Breast epithelium (tissue), 4 donors: ENCODE measurements at places on chromosomes 6 and 20. TPM values are rescaled to one million over a fixed set of nuclear protein-coding genes. Genes with fewer than 3 reads are reported as not detected.

GRCh38 chr20:46955601-46956556 is 61.2 kb downstream of the EYA2 start:
- H3K27me3 ChIP-seq, result no peaks in the 10 kb centered on the region
- no peak for DNase-seq
- no peaks in the 10 kb centered on the region for H3K4me1 ChIP-seq
- no peaks in the 10 kb centered on the region for H3K36me3 ChIP-seq
- no peak overlapping the region for H3K4me3 ChIP-seq
- peak overlapping the region; percentile 74 for H3K27ac ChIP-seq

- no peaks in the 10 kb centered on the region for H3K36me3 ChIP-seq
- no peaks in the 10 kb centered on the region for H3K27me3 ChIP-seq
- no peak for DNase-seq
Observed at GRCh38 chr20:6558341-6558740, 209.1 kb upstream of the BMP2 start.

GRCh38 chr20:23415959-23416583 is 5.2 kb downstream of the NAPB start:
- H3K27ac ChIP-seq, result no peak overlapping the region
- no peaks in the 10 kb centered on the region for H3K27me3 ChIP-seq
- no peaks in the 10 kb centered on the region for H3K36me3 ChIP-seq

- peak; percentile 100 for DNase-seq
- H3K4me3 ChIP-seq, result peak within 1 kb of the TSS; percentile 60
- H3K4me1 ChIP-seq, result peaks cover 11% of the 10 kb centered on the region
- H3K27ac ChIP-seq, result peak within 1 kb of the TSS; percentile 79
- H3K36me3 ChIP-seq, result no peaks in the 10 kb centered on the region
- H3K27me3 ChIP-seq, result no peaks in the 10 kb centered on the region
Observed at GRCh38 chr20:34876406-34877282, at the start of gene ACSS2. Gene ACSS2, plus strand, starts transcription at chr20:34876612. Its CDS starts 34 bp downstream, at chr20:34876646.

GRCh38 chr6:4608361-4609115 is 167.7 kb upstream of the CDYL start:
- no peak for DNase-seq
- H3K27me3 ChIP-seq, result no peaks in the 10 kb centered on the region
- H3K4me1 ChIP-seq, result no peaks in the 10 kb centered on the region
- no peak overlapping the region for H3K27ac ChIP-seq
- H3K36me3 ChIP-seq, result no peaks in the 10 kb centered on the region

- no peaks in the 10 kb centered on the region for H3K36me3 ChIP-seq
- peak overlapping the region; percentile 41 for H3K27ac ChIP-seq
- no peaks in the 10 kb centered on the region for H3K27me3 ChIP-seq
- no peak overlapping the region for H3K4me3 ChIP-seq
- DNase-seq, result no peak
Observed at GRCh38 chr6:157070403-157071107, 252.8 kb downstream of the TMEM242 start.

DNA sequence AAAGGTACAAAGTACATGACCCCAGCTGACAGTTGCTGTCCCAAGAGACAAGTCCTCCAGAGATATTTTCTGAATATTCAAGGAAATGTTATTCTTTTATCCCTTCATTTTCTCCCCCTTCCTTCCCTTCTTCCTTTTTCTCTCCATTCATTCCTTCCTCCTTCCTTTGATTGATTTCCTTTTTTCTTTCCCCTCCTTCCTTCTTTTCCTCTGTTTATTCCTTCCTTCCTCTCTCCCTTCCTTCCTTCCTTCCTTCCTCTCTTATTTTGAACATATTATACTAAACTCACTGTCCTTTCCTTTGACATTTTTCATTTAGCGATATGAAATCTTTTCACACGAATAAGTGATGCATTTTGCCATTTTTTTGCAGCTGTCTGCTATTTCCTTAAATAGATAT is 73.2 kb upstream of the HDDC2 start:
- H3K27me3 ChIP-seq, result no peaks in the 10 kb centered on the region
- H3K4me1 ChIP-seq, result no peaks in the 10 kb centered on the region

- H3K4me1 ChIP-seq, result no peaks in the 10 kb centered on the region
- H3K4me3 ChIP-seq, result no peak overlapping the region
- no peak overlapping the region for H3K27ac ChIP-seq
- peaks cover 16% of the 10 kb centered on the region for H3K27me3 ChIP-seq
- no peaks in the 10 kb centered on the region for H3K36me3 ChIP-seq
- DNase-seq, result no peak
Observed at GRCh38 chr20:31979713-31980426, 11.9 kb downstream of the XKR7 start.

GRCh38 chr20:48761023-48761785 is 66.6 kb downstream of the PREX1 start:
- no peak overlapping the region for H3K4me3 ChIP-seq
- peak overlapping the region; percentile 2 for H3K27ac ChIP-seq
- H3K4me1 ChIP-seq, result no peaks in the 10 kb centered on the region

- no peaks in the 10 kb centered on the region for H3K27me3 ChIP-seq
- no peaks in the 10 kb centered on the region for H3K36me3 ChIP-seq
- no peak overlapping the region for H3K27ac ChIP-seq
- H3K4me3 ChIP-seq, result no peak overlapping the region
- DNase-seq, result no peak
Observed at GRCh38 chr6:24797596-24798216, 1.0 kb downstream of the ARMH2 start.

GRCh38 chr20:35145141-35145564 is 2.0 kb downstream of the EDEM2 start:
- H3K27me3 ChIP-seq, result no peaks in the 10 kb centered on the region
- no peaks in the 10 kb centered on the region for H3K36me3 ChIP-seq
- H3K27ac ChIP-seq, result peak overlapping the region; percentile 54
- no peak overlapping the region for H3K4me3 ChIP-seq

Gene SPATS1
- total RNA-seq, result not detected
